GOT3 (cell line): ENCODE measurements at places on chromosomes 16 and 17.

GRCh38 chr16:58337090-58337444 lies 42.2 kb upstream of the PRSS54 start:
- DNase-seq: no peak

DNA sequence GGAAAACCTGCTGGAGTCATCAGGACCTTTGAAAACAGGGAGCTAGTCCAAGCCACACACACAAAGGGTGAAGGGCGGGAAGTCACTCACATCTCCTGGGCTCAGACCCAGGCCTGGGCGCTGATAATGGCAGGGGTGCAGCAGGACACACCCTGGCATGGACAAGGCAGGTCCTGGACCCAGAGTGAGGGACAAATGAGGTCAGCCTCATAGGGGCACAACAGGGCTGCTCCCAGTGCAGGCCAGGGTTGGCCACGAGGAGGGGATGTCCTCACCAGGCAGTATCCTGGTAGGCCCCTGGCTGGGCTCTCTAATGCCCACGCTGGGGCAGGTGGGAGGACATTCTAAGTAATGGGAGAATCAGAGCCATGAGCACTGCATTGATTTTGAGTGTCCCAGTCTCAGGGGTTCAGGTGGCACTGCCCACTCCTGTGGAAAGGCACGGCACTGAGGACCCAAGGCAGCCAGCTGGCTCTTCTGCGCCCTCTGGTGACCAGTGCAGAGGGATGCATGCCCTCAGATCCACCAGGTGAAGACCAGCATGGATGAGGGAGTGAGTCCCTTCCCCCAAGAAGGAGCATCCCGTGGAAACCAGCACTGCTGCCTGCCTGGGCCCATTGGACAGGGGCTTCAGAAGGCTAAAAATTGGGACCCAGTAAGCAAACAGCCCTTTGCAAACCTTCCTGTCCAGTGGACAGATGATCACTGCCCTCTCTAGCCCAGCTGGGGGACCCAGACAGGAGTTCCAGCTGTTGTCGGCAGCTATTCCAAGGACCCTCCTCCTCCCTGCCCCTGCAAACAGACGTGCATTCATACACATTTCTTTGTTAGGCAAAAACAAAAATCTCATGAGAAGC lies 23.4 kb upstream of the SREBF1 start:
- no peak for DNase-seq

DNA sequence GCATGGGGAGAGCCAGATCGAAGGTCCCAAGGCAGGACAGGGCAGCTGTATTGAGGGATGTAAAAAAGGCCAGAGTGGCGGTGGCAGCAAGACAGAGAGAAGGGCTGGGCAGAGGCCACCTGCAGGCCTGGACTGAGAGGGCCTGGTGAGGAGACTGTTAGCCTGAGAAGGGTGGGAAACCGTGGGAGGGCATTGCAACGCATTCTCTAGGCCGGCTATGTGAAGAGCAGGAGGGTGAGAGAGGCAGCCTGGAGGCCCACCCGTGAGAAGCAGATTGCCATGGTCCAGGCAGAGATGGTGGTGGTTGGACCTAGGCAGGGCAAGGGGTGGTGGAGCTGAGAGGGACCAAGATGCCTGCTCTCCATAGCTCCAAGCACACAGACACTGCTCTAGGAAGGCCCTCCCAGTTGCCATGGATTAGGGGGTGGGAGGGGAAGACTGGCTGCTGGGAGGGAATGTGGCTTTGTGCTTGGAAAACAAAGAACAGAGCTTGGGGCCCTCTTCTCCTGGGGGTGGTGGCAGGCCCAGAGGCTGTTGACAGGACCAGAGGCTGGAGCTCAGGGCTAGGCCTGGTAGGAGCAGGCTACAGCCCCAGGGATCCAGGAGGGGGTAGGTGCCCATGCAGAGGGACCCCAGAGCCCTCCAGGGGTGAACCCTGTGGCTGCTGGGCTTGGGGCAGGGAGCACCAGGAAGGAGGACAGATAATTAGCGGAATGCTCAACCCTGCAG lies 12.4 kb upstream of the TCAP start:
- DNase-seq: no peak

GRCh38 chr17:48985436-48986245 lies 11.5 kb upstream of the IGF2BP1 start:
- DNase-seq: no peak
